ENCODE measurements at places on chromosomes 3 and 15.

- no peak for DNase-seq
Observed at GRCh38 chr3:4491855-4492207, 1.3 kb upstream of the ITPR1 start.

- DNase-seq: no peak
Observed at GRCh38 chr15:80780416-80781221, 1.4 kb downstream of the CEMIP start.

GRCh38 chr15:73353734-73354133, 15.0 kb downstream of the HCN4 start:
- DNase-seq: no peak

GRCh38 chr15:60372227-60372626, 25.6 kb downstream of the ANXA2 start:
- no peak for DNase-seq

GRCh38 chr15:71357321-71357732, 242.1 kb downstream of the THSD4 start:
- no peak for DNase-seq

DNA sequence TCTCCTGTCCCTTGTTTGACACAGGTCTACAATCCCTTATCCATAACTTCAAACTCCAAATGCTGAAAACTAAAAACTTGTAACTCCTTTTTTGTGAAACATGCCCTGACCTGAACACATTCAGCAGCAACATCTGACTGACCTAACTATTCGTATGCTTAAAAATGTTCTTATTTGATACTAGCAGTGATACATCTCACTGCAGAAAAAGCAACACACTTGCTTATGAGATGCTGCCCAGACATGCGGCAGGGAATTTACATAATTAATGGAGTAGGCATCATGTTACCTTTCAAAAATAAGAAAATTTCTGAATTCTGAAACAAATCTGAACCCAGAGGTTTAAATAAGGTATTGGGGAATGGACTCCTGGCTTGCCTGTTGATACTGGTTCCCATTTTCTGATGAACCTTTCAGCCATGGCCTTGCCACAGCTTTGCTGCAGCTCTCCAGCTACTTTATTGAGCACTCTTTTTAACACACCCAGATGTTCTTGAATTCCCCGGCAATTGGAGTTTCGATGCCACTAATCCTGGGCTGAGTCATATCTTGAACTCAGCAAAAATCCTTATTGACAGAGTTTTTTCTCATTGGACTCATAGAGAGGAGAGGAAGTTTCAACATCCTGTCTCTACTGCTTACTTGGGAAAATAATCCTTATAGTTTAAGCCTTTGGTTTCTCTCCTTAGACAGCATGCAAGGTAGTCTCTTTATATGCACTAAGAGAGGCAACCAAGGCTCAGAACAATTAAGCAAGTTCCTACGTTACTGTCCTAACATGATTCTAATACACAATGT, 296.6 kb upstream of the LMCD1 start:
- no peak for DNase-seq

DNA sequence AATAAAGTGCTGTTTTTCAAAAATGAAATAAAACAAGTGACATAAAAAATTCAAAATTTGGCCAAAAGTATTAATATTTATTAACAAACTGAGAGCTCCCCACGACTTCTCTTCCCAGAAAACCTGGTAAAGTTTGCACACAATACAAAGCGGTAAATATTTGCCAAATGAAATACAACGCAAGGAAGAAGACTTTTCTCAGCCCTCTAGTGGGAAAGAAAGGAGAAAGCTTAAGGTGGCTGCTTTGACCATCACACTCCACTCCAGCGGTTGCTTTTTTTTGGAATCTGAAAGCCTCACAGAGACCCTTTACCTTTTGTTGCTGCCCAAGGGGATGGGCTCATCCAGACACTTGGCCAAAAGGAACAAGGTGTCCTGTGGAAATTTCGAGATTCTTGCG, 1.1 kb upstream of the GK5 start:
- DNase-seq: no peak

- peak; percentile 56 for DNase-seq
Observed at GRCh38 chr15:84734794-84735479, 13.5 kb upstream of the ZNF592 start.

- no peak for DNase-seq
Observed at GRCh38 chr3:59654123-59654479, 604.3 kb upstream of the CFAP20DC start.

GRCh38 chr3:78268716-78269668, 1229.1 kb downstream of the ROBO2 start:
- DNase-seq: no peak

Measured in activated CD4-positive, CD25-positive, alpha-beta regulatory T cell treated with anti-CD3 and anti-CD28 coated beads, Interleukin-2, amount 50 U/mL, for 72 hours (primary cell).